ENCODE measurements at places on chromosomes 16 and 17.

DNA sequence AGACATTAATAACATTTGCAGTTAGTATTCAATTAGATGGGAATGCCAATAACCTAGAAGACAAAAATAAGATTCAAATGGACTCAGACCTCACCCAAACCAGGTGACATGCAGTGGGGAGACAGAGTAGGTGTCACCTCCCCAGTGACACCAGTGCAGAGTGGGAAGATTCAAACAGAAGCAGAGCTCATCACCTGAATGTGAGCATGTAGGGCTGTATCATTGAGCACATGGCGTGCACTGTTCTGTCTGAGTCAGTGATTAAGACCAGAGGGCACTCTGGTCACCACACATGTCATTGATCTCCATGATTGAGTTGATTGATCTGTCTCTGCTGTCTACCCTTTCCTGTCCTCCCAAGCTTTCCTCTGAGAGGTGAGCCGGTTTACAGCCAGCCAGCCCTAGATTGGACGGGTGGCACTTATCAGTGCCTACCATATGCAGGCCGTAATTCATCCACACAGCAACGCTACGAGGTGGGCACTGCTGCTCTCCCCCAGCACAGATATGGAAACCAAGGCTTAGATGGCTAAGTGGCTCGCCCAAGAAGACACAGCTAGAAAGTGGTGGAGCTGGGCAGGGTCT, 34.0 kb downstream of the RHBDL3 start:
- no peak for DNase-seq

DNA sequence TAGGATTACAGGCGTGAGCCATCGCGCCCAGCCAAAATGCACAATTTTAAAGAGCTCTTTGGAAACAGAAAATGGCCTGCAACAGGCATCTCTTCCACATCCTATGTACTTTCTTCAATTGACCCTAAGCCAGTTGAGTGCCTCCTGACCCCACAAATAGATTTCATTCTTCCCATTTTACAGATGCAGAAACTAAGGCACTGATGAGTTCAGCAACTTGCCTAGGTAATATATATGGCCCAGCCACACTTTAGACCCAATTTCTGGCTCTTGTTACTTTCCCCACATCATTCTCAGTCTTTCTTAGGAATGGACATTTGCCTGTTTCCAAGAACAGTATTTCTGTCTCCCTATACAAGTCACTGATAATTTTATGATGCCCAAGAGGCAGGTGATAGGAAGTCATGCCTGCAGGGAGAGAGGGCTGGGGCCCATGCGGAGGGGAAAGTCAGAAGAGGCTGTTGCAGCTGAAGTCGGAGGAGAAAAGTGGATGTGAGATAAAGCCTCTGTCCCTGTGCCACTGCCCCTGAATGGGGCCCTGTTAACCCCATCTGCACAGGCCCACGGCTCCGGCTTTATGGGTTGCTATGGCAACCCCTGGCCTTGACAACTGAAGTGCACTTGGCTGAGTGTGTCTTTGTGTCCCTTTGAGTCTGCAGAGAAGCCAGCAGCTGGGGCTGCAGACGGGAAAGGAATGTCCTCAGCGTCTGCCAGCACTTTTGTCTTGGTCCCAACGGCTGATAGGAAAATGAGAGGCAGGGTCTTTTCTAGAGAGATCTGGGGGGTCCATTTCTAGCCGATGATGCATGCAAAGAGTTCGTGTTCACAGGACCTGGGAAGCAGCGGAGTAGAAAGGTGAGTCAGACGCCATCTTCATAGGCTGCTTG, 45.9 kb downstream of the ABAT start:
- no peak for DNase-seq

DNA sequence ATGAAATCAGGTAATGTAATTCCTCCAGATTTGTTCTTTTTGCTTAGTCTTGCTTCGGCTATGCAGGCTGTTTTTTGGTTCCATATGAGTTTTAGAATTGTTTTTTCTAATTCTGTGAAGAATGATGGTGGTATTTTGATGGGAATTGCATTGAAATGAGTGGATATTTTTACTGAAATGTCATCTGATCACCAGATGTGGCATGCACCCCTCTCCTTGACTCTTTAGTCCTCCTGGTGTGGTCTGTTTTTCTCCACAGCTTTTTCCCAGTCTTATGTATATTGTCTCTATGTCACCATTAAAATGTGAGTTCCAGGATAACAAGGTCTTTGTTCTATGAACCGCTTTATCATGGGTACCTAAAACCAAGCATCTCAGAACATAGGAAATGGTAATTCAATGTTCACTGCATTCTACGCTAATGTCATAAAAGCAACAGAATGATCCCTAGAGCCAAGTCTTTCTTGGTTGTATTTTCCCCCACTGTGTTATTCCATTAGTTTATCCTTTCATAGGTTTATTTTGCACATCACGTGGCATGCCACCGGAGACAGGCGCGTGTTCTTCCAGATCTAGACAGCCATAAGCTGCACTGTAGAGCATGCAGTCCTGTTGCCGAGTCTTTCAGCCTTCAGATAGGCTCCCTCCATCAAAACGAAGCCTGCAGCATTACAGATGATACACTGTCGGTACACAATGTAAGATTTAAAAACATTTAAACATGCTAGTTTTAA, 172.5 kb downstream of the RPTOR start:
- DNase-seq, result no peak

GRCh38 chr16:22035153-22035552, 27.2 kb downstream of the MOSMO start:
- no peak for DNase-seq

DNA sequence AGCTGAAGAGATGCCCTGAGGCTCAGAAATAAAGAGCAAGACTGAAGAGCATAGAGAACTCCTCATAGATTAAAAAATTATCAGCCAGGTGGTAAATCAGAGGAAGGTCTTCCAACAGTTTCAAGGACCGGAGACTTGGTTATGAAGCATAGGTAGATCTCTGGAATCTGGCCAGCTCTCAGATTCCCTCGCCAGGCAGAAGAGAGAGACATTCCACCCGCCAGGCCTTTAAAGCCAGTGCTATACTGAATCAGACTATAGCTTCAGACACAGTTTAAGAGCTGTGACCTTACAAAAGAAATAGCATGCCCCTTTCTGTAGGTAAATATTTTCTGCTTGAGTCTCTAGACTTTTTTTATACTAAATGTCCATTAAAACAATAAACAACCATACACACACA, 70.3 kb downstream of the NFATC3 start:
- no peak for DNase-seq

DNA sequence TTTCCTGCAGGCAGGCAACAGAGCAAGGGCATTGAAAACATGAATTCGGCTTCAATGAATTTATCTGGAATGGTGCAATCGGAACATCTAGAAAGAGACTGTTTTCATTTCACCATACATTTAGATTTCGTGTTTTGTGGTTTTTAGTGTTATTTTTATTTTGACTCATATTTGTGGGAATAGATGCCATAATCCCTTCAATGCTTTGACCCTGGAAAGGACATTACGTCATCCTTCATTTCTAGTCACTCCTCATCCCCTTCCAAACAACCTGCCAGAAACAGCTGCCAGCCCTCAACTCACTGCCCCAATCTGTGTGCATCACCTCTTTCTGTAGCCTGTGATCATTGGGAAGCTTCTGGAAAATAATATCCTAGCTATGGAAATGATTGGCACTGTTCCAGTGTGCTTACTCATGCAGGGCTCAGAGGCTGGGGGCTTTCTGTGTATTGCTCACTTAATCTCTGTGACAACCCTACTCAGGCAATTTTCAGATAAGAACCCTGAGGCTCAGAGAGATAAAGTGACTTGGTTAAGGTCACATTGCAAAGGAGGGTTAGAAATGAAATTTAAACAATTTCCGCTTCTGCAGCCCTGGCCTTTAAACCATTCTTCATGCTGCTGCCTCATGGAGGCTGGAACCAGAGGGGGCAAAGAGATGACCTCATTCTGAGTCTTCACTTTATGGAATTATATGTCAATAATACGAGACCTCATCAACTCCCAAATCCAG, 9.5 kb upstream of the KSR1 start:
- peak; percentile 82 for DNase-seq

DNA sequence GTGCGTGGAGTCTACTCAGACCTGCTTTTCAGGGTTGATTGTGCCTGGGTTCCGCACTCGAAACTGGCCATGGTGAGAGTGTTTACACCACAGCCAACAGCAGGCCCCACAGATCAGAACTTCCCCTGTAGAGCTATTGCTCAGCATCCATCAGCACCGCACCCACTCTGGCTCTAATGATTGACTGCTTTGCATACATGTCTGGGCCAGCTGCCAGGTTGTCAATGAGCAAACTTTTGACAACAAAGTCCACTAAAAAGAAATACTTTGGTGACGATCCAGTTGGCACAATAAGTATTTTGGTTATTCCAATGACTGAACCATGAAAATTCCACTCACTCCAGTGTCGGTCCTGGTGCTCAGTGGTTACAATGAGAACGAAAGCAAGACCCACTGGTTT, 190.7 kb downstream of the FOXL1 start:
- DNase-seq, result no peak

GRCh38 chr17:73401911-73402310, 90.1 kb upstream of the CDC42EP4 start:
- no peak for DNase-seq

DNA sequence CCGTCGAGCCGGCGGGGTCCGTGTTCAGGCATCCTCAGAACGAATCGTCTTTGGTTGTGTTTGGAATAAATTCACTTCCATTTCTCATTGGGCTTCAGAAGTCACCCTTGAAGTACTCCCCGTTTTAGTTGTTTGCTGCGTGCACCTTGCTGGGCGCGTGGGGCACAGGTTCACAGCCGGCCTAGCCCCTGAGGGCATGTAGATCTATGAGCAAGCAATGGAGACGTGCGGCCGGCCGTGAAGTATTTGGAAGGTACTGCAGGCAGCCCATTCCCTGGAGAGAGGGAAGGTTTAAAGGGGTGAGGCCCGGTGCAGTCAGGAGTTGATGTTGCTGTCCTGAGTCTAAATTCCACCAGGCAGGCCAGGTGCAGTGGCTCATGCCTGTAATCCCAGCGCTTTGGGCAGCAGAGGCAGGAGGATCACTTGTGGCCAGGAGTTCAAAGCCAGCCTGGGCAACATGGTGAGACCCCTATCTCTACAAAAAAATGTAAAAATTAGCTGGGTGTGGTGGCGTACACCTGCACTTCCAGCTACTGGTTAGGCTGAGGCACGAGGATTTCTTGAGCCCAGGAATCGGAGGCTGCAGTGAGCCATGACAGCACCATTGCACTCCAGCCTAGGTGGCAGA, 714 bp downstream of the ACSF3 start:
- DNase-seq, result no peak

DNA sequence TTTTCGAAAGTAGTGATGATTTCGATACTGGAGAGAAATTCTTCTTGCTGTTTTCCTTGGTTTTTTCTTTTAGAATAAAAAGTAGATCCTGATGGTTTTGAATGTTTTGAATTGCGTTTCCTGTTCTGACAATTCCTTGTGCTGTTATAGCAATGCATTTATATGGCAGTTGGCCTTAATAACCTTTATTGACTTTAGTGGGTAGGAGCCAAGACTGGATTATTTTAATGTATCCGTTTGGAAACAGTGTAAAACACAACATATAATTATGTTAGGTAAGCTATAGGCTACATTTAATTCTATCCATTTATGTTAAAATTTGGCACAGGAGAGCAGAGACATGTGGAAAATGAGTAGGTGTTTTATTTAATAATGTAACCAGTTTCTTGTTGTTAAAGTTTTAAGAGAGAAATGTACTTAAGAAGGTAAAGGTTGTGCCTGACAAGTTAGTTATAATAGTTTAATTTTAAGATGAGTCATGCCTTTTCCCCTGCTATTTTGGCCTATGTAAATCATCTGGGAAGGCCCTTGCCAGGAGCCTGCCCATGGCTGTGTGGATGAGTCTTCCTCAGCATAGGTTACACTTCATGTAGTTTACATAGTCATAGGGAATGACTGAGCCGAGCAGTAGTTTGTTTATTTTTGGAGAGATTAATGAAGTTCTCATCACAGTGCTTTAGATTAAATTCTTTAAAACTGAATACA, 189.9 kb downstream of the FTO start:
- DNase-seq, result no peak

- peak; percentile 14 for DNase-seq
These were observed 60.0 kb downstream of the CRISPLD2 start for GRCh38 chr16:84879569-84880487.

GRCh38 chr16:3003582-3004270, 9.0 kb upstream of the CLDN9 start:
- DNase-seq, result peak; percentile 96

DNA sequence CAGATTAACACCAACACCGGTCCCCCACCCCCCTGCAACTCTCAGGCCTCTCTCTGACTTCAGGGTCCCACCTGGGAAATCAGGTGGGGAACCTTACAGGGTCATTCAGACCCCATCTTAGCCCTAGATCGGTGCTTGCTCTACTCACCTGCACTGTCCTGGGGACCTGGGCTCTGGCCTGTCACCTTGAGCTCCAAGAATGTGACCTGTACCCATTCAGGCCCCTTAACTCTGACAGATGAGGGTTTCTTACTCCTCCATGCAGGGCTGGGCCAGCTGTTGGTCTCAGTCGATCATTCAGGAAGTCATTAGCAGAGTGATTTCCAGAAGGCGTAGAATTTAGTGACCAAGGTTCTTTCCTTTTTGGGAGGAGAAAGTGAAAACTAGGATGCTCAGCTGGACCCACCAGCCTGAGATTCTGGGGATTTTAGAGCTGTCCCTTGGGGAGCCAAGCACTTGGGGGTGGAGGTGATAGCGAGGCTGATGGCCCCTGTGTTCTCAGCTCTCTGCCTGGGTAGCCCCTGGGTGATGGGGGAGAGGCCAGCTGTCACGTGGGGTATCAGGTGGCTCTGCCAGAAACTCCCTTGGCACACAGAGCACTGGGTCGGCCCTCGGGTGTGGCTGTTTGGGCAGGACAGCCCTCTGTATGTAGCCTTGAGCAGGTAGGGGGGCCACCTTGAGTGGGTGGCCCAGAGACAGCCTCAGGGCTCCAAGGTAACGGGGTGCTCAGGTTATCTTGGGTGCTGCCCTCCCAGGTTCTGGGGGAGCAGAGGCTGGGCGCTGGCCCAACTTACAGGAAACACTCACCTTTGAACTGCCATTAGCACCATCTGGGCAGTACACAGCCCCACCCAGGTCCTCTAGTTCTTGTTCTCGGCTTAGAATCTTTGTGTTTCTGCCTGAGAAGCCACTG, 724 bp downstream of the MVP start:
- no peak for DNase-seq

DNA sequence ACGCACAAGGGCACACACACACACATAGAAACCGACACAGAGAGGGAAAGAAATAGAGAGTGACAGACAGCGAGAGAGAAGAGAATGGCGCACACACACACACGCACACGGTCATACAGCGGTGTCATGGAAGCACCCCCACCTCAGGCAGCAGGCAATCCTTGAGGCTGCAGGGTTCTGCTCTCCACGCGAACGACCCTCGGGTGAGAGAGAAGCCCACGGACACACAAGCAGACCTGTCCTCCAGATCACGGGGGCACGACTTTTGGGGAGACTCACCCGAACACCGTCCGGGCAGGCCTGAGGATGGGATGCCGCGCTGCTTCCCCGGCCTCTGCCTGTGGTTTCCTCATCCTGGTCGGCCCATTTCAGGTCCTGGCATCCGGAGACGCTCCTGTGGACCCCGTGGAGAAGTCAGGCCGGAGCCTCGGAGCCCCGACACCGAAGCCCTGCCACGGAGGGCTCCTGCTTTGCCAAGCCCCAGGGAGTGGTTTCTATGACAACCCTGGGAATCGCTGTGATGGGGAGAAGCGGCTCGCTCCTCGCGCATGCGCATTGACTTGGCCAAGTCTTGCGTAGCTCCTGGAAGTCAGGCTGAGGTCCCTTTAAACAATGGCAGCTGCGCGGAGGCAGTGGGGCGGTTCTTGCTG, 118.2 kb upstream of the KCNJ18 start:
- DNase-seq, result peak; percentile 83
